ENCODE measurements at places on chromosomes 6 and 20.
A peak's percentile ranks its signal among the peaks of the same experiment; 100 is the strongest.

- DNase-seq: no peak
Observed at GRCh38 chr6:143505537-143505936, 6.0 kb downstream of the FUCA2 start.

DNA sequence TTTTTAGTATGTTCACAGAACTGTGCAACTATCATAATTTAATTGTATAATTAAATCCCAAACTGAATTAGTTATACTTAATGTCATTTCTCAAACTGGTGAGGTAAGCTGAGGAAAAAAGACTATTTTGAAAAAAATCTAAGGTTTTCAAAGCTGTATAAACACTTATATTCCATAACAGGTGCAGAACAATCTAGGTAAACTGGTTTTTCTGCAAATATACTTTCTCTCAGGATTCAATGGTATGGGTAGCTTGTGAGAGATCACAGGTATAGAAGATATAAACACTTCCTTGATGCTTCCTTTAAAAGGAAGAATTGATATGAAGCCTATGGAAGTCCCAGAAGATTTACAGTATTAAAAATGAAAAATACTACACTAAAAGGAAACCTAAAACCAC is 33.7 kb downstream of the NOL7 start:
- DNase-seq: no peak

DNA sequence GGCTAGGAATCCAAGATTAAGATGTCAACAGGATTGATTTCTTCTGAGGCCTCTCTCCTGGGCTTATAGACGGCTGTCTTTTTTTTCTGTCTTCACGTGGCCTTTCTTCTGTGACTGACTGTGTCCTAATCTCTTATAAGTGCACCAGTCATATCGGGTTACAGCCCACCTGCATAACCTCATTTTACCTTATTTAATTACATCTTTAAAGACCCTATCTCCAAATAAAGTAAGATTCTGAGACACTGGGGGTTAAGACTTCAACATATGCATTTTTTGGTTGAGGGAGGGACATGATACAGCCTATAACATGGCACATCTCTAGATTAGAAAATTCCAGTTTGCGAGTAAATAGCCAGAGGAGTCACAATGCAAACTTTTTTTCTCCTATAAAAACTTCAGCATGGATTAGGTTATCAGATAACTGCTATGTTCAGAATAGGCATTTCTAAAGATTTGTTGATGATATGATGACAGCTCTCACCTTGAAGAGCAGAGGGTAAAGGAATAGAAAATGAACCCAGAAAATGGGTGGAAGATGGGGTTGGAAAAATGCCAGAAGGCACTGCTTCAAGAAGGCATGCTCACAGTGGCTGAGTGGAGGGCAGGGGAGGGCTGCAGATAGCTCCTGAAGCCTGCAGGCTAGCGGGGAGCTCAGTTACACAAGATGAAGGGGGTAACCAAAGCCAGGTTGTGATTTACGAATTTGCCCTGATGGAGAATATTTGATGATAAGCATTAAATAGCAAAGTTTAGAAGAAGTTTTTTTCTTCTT is 8.7 kb upstream of the PDE7B start:
- no peak for DNase-seq

GRCh38 chr6:36346486-36347273 is 10.0 kb upstream of the BNIP5 start:
- DNase-seq: no peak

GRCh38 chr20:57269148-57269984 is 2.9 kb upstream of the BMP7 start:
- no peak for DNase-seq

GRCh38 chr6:131782764-131783163 is 25.1 kb upstream of the ENPP1 start:
- no peak for DNase-seq

- DNase-seq: no peak
Observed at GRCh38 chr6:87747646-87748045, 45.6 kb upstream of the AKIRIN2 start.

- DNase-seq: peak; percentile 83
Observed at GRCh38 chr6:2931970-2932748, 29.1 kb upstream of the SERPINB9 start.

- no peak for DNase-seq
Observed at GRCh38 chr20:51431321-51431720, 111.2 kb downstream of the NFATC2 start.

- no peak for DNase-seq
Observed at GRCh38 chr6:108432792-108433191, 127.9 kb upstream of the FOXO3 start.

- no peak for DNase-seq
Observed at GRCh38 chr6:15921243-15921642, 207.6 kb upstream of the MYLIP start.

- no peak for DNase-seq
Observed at GRCh38 chr20:34328928-34329677, 25.9 kb upstream of the AHCY start.

DNA sequence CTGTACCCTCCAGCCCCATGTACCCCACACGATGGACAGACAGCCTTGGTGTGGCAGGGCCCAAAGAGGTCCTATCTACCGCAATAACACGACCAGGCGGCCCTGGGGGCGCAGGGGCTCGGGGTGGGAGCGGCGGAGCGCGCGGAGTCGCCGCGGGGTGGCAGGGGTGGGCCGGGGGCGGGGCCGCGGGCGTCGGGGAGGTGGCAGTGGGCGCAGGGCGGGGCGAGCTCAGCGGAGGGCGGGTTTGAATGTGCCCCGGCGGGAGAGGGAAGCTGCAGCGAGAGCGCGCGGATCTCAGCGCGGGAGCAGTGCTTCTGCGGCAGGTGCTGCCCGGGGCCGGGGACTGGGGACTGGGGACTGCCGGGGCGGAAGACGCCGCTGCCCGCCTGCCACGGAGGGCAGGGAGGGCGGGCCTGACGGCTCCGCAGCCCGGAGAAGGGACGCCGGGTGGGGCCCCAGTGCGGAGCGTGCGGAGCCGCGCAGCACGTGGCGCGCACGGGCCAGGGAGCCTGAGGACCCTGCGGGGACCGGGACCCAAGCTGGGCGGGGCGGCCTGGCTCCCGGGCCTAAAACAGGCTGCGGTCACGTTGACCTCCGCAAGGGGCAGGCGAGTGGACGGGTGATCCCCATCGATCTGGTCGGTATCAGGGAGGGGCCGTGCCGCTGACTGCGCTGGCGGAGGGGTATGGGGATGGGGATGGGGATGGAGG is at the start of gene SLC29A1:
TSS of gene SLC29A1 (plus strand) at position 277 of the 710 bp plus-strand sequence. CDS start 3,719 bp downstream, outside the sequence.
- peak; percentile 83 for DNase-seq

DNA sequence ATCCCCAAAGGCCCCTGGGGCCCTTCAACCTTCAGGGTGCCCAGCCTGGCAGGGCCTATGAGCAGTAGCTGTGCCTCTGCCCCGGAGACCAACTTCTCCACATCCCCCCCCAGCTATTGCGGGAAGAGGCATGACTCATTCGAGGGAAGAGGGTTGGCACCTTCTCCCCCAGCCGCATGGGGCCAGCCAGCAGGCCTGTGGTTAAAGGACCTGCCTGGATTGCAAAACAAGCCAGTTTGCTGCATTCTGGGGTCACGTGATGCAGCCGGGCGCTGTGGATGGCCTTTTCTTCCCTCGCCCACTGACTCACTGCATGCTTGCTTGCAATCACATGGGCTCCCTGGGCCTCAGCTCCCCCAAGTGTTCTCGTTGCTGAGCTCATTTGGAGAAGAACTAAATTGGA is 182.5 kb downstream of the MAFB start:
- DNase-seq: peak; percentile 39

DNA sequence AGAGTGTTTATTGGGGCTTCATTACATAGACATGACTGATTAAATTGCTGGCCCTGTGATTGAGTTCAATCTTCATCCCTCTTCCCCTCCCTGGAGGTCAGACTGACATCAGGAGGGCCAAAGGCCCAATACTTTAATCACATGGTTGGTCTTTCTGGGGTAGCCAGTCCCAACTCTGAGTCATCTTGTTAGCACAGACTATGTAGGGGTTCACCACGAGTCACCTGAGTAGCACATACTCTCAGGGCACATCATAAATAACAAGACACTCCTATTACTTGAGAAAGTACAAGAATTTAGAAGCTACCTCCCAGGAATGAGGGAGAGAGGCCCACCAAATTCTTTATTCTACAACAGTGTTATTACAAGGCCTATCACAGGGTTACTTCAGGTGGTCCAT is 11.3 kb downstream of the GINS1 start:
- no peak for DNase-seq

DNA sequence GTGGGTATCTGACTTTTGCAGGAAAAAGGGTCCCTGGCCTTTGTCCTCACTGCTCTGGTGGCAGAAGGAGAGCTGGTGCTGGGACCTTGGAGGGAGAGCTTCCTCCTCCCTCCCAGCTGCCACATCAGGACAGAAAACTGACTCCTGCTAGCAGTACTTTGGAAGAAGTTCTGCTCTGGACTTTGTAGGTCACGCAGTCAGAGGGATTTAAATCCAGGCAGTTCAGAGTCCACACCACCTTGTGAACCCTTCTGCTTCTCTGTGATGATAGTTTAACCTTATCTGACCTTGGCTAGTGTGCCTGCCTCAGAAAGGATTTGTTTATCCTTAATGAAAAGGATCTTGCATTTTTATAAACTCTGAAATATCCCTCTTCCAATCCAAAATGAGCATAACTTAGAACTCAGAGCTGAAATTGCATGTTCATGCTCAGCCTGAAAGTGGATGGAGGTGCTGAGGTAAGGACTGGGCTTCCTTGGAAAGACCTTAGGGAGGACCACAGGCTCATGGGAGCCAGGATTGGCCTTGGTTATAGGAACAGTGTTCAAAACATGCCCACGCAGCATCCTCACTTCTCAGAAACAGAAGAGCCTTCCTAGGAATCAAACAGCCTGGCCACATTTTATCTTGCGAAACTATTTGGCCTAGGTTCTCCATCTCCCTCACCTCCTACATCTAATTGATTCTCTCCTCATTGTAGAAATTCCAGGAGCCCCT is 123.9 kb upstream of the SASH1 start:
- no peak for DNase-seq

DNA sequence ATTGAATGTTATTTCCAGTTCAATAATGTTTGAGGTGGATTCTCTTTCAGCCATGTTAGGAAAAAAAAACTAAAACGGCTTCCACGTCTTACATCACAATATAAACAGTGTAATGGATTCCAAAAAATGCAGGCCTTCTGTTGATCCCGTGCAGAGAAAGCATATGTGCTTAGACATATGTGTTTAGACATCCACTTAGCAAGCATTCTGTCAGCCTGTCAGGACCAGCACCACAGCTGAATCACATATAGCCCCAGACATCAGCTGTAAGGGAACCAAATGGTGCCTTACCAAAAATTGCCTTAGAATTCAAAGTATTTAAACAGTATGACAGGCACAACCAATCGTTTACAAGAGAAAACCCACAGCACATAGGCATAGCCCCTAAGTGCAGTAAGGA is 304.9 kb downstream of the EYA4 start:
- DNase-seq: no peak

DNA sequence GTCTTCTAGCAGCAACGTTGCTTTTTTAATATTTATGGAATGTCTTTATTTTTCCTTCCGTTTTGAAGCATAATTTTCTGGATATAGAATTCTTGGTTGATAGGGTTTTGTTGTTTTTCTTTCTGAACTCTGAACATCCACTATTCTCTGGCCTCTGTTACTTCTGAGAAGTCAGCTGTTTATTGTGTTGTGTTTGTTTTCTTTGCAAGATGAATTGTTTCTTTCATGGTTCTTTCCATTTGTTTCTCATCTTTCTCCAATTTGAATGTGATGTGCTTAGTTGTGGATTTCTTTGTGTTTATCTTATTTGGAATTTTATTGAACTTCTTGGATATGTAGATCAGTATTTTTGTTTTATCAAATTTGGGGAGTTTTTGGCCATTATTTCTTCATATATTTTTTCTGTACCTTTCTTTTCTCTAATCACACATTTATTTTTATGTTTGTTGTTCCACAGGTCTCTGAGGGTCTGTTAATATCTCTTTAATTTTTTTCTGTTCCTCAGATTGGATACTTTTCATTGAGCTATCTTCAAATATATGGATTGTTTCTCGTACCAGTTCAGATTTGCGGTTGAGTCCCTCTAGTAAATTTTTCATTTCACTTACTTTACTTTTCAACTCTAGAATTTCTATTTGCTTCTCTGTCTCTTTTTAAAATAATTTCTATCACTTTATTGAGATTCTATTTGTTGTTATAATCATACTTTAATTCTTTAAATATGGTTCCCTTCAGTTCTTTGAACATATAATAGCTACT is 18.0 kb downstream of the HIVEP1 start:
- no peak for DNase-seq
